ENCODE measurements at places on chromosomes 11 and 22. TPM values are rescaled to one million over a fixed set of nuclear protein-coding genes. Genes with fewer than 3 reads are reported as not detected.

- no peak for DNase-seq
- peaks cover 6% of the 10 kb centered on the region for H3K27me3 ChIP-seq
- no peak overlapping the region for H3K27ac ChIP-seq
- no peaks in the 10 kb centered on the region for H3K4me1 ChIP-seq
- H3K4me3 ChIP-seq = no peak overlapping the region
These were observed 9.9 kb downstream of the ADAMTS15 start for GRCh38 chr11:130458410-130458729.

GRCh38 chr11:65058419-65059054 is at the start of gene NAALADL1:
NAALADL1 (minus strand) TSS chr11:65058553; CDS start chr11:65058521, 32 bp downstream.
- no peak within 1 kb of the TSS for H3K4me3 ChIP-seq
- H3K36me3 ChIP-seq = no peaks in the 10 kb centered on the region
- no peak within 1 kb of the TSS for H3K27ac ChIP-seq

- H3K27ac ChIP-seq = no peak overlapping the region
- H3K27me3 ChIP-seq = peaks cover 4% of the 10 kb centered on the region
- H3K4me3 ChIP-seq = no peak overlapping the region
- peaks cover 10% of the 10 kb centered on the region for H3K36me3 ChIP-seq
- no peaks in the 10 kb centered on the region for H3K4me1 ChIP-seq
These were observed 18.7 kb upstream of the SCUBE2 start for GRCh38 chr11:9109858-9110731.

DNA sequence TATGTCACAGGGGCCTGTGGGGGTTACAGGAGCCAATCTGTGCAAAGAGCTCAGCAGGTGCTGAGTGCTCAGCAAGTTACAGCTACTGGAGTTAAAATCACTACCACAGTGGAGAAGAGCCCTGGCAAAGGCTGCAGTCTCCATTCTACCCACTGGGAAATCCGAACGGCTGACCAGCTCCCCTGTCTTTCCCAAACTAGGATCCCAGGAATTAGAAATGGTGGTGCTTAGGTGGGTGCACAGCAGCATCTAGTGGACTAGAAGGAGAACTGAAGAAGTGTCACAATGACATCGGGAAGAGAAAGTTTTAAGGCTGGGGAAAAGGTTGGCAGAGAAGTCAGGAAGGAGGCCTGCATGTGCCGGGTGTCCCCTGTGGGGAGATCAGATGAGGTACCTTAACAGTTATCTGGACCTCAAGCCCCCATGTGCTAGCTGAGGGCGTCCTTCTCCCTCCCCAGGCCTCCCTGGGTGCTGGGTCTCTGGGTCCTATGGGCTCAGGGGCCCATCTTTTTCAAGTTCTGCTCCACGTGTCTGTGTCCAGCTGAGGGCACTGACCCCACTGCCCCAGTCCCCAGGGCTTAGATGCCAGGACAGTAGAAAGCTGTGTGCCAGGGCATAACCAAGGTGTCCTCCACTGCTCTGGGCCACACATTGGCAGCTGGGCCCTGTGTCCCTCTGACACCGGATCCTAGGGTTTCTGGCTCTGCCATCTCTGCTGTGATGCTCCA is 1.9 kb downstream of the PIWIL3 start:
- DNase-seq = no peak
- no peak overlapping the region for H3K27ac ChIP-seq
- peaks cover 8% of the 10 kb centered on the region for H3K27me3 ChIP-seq
- H3K4me3 ChIP-seq = no peak overlapping the region
- H3K36me3 ChIP-seq = no peaks in the 10 kb centered on the region
- peaks cover 3% of the 10 kb centered on the region for H3K4me1 ChIP-seq

DNA sequence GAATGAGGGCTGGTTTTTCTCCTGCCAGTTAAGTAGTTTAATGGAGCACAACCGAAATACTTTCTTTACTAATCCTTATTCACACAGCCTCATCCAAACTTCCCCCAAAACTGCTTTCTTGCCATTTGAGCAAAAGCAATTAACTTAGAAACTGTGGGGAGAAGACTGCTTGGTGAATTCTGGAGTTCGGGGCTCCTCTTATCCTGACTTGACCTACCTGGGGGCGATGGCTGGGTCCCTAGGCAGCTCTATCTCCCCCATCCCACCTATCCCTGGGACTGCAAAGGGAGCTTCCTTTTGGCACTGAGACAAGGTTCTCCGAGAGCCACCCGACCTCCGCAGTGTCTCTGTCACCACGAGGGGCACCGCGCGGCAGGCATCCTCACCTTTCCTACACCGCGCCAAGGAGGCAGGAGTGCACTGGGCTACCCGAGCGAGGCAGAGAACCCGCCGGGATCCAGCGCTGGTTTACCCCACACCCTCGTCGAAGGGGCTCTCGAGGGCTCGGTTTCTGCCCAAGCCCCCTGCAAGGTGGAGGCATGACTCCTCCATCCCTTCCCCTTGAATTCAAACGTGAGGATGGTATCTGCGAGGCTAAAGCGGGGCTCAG is 759 bp downstream of the DESI1 start:
- peaks cover 40% of the 10 kb centered on the region for H3K36me3 ChIP-seq
- peak overlapping the region; percentile 99 for H3K27ac ChIP-seq
- H3K27me3 ChIP-seq = no peaks in the 10 kb centered on the region
- H3K4me1 ChIP-seq = peaks cover 42% of the 10 kb centered on the region
- DNase-seq = peak; percentile 61

GRCh38 chr22:43152003-43152356 is 621 bp downstream of the TSPO start:
- peak overlapping the region; percentile 79 for H3K27ac ChIP-seq
- no peaks in the 10 kb centered on the region for H3K27me3 ChIP-seq
- peak; percentile 20 for DNase-seq
- H3K36me3 ChIP-seq = peaks cover 1% of the 10 kb centered on the region
- peaks cover 19% of the 10 kb centered on the region for H3K4me1 ChIP-seq

DNA sequence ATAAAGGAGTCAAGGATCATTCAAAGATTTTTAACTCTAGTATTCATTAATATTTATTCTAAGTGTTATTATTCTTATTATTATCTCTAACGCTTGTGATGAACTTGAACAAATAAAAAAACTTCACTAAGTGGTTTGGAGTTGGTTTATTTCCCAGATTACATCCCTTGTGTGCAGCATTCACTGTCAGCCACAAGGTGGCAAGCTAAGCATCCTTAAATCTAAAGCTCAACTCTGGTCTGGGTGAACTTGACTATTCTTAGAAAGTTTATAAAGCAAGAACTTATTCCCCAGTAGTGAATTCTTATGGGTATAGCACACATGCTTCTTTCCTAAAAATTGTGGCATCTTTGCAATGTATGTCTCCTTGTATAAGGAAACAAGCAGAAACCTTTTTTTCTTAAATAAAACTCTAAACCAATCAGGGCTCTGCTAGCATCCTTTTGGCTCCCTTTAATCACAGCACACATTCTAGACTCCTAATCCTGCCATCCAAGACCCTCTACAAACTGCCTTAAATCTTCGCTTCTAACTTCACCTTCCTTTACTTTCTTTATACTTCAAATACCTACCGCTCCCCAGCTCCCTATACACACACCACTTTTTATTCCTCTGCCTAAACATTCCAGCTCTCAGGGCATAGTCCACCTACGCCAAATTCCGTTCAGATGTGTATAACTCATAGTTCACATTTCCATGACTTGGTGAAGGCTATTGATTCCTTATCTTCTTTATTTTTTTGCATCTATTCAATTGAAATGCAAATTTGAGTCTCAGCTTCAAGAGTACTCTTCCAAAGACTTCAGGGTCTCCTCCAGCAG is 1068.8 kb downstream of the DLG2 start:
- H3K27ac ChIP-seq = no peak overlapping the region
- no peaks in the 10 kb centered on the region for H3K36me3 ChIP-seq
- DNase-seq = no peak
- H3K4me3 ChIP-seq = no peak overlapping the region

DNA sequence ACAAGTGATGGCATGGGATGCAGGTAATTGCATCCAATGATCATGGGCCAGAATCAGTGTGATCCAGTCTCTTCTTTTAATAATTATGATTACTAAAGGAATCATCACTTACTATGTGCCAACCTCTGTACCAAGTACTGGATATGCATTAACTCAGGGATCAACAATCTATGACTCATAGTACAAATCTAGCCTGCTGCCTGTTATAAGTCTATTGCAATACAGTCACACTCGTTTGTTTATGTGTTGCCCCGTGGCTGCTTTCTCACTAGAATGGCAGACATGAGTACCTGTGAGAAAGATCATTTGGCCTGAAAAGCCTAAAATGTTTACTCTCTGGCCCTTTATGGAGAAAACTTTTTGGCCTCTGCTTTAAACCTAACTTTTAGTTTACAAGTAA is 45.0 kb downstream of the OR6Q1 start:
- no peak overlapping the region for H3K27ac ChIP-seq
- H3K36me3 ChIP-seq = no peaks in the 10 kb centered on the region
- no peaks in the 10 kb centered on the region for H3K4me1 ChIP-seq

GRCh38 chr11:1814691-1815090 is 20.1 kb upstream of the SYT8 start:
- H3K4me3 ChIP-seq = no peak overlapping the region
- no peaks in the 10 kb centered on the region for H3K4me1 ChIP-seq
- no peak for DNase-seq

The ANO5 gene
- 0.02 TPM for total RNA-seq

The MN1 gene
- total RNA-seq = 0.06 TPM

The FKBP2 gene
- total RNA-seq = 22.8 TPM
